ENCODE measurements at places on chromosomes 5 and 9.

DNA sequence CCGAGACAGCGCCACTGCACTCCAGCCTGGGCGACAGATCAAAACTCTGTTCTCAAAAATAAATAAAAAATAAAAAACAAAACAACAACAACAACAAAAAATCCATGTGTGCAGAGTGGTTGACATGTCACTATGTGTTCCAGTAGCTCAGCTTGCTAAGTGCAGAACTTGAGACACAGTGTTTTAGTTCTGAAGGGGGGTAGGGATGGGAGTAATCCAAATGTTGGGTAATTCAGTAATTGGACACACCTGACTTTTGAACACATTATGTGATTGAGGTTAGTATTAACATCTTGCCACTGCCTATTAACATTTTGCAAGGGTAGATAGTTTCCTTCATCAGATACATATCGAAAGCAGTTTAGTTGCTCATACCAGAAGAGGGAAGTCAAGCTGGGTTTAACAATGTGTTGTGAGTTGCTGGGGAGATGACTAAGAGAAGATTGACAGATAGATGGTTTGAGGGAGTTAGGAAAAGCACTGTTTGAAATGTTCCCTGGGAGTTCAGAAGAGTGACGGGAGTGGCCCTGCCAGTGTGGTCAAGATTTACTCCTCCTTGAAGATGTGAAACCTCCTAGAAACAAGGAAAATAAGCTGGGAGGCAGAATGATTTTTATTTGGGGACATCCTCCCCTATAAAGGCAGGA lies 928 bp downstream of the HACD4 start:
- no peak for DNase-seq

DNA sequence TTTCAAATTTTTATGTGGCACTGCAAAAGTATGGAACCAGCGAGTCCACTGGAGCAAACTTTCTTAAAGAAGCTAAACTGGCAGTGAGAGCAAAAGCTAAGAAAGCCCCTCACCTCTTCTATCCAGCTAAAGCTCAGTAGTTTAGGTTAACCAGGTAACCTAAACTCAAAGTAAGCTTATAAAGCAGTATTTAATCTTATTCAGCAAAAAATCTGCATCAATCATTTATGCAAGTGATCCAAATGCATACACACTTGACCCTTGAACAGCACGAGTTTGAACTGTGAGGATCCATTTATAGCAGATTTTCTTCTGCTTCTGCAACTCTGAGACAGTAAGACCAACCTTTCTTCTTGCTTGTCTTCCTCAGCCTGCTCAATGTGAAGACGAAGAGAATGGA lies 363.8 kb upstream of the CDH18 start:
- DNase-seq, result no peak

DNA sequence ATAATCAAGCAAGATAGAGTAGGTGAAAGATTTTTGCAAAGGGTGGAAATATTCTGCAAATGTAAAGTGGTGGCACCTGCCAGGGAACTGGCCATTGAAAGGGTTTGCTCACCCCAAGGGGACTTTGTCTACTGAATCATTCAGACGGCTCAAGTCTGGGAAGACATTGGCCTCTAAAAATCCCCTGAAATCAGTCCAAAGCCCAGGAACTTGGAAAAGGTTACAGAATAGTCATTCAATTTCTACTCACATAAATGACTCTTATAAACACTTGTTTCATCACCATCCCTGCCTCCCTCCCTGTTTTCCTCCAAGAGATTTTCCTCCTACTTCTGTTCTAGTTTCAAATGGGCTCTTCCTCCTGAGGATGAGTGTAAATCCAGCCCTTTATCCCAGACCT lies 28.5 kb downstream of the ZNF366 start:
- no peak for DNase-seq

DNA sequence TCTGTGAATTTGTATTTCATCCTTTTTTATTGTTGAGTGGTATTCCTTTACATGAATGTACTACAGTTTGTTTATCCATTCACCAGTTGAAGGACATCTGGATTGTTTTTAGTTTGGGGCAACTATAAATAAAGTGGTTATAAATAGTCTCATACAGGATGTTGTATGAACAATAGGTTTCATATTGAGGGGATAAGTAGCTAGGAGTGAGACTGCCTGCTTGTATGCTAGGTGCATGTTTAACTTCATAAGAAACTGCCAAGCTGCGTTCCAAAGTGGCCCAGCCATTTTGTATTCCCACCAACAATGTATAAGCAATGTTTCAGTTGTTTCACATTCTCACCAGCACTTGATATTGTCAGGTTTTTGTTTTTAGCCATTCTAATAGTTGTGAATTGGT lies 21.5 kb downstream of the OTULINL start:
- DNase-seq, result no peak

- DNase-seq, result no peak
Measured at GRCh38 chr5:95669985-95670384, 12.8 kb downstream of the SPATA9 start.

DNA sequence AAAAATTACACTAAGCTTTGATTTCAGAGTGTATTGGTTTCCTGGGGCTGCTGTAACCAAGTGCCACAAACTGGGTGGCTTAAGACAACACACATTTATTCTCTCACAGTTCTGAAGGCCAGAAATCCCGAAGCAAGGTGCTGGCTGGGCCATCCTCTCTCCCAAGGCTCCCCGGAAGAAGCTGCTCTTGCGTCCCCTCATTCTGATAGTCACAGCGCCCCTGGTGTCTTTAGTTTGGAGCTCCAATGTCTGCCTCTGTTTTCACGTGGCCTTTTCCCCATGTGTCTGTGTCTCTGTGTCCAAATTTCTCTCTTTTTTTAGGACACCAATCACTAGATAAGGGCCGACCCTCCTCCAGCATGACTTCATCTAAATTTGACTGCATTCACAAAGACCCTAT lies 56.7 kb downstream of the ROPN1L start:
- DNase-seq, result no peak

DNA sequence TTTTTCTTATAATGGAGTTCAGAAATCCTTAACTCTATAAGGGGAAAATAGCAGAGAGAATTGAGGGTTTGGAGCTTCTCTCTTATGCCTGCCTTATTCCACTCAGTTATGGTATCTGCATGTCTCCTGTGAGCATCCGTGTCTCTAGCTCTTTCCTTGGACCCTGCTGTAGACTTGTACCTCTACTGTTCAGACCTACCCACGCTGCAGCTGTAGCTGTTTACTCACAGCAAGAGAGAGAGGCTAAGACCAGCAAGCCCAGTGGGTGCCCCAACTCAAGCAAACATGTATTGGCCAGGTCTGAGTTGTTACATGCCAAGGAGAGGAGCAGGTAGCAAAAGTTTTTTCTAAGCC lies 7.1 kb upstream of the PCSK1 start:
- no peak for DNase-seq

DNA sequence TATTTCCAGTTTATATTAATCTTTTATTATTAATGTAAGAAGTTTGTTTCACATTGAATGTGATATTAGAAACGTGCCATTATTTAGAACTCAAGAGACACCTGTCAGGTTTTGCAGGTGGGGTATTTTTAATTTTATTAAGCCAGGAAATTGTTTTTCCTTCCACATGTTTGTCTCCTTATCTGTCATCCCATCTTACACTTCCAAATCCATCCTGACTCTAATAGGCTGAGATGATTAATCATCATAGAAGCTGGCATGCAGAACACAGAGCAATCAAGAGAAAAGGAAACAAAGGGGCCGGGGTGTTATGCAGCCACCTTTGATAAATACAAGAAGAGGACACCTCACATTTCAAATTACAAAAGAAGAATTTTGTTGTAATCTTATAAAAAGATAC lies 506.5 kb downstream of the ISL1 start:
- no peak for DNase-seq

- no peak for DNase-seq
Measured at GRCh38 chr5:93810780-93811179, 69.4 kb upstream of the POU5F2 start.

DNA sequence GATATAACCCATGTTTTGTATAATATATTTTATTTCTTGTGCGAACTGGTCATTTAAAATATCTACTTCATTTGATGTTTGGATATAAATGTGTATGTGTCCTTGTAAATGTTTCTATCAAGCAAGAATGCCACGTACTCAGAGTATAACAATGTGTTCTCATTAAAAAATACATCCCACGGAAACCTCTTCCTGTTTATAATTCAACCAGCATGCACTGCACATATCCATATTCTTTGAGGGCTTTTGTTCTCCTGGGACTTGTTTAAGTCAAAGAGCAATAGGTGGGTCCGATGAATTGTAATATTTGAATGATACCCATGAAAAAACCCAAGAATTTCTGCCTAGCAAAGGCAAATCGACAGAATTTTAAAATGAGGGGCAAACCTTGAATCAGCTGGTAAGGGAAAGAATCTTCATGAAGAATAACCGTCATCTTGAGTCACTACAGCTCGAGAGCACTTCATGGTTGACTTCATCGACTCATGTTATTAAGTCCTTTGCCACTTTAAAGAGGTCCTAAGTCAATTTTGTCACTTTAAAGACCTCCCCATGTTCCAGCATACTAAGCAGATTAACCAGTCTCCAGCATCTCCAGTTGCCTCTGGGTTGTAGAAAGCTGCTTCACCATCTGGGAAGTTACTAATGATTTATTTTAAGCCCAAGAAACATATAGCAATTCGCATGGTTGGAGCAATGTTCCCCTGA lies 80.6 kb downstream of the NPR3 start:
- DNase-seq, result no peak

DNA sequence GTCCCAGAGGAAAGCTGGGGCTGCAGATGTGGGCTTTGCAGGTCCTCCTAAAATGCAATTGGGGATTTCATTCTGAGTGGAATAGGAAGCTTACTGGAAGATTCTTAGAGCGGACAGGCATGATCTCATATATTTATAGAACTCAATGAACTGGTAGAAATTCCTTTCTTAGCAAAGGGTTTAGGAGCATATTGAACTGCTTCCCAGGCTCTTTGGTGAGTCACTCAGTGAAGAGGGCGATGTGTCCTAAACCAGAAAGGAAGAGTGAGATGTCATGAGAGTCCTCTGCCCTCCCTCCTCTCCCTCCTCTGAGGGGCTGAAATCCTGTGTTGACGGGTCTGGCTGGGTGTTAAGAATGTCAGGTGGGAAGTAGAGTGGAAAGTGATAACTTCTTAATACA lies 26.3 kb upstream of the SEMA6A start:
- DNase-seq, result no peak

DNA sequence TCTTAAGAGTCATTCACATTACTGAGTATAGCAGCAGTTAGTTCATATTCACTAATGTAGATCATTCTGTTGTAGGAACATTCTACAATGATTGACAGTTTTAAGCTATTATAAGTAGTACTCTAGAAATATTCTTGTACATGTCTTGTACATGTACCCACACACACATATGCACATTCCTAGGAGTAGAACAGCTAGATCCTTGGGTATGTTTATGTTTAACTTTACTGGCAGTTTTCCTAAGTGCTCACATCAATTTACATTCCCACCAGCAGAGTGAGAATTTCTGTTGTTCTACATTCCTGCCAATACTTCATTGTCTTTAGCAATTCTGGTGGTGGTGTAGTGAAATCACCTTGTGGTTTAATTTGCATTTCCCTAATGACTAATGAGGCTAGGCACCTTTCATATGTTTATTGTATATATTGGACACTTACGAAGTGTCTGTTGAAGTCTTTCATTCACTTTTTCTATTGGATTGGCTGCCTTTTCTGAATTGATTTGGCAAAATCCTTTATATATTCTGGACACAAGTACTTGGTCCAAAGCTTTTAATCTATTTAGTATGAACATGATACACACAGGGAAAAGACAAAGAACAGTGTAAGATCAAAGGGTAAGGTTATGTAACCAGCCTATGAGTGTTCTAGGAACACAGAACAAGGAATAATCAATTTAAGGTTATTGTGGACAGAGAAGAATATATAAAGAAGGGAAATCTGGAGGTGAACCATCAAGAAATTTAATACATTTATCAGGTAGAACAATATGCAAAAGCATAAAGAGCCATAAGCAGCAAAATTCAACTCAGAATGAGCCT lies 95.6 kb downstream of the MLLT3 start:
- no peak for DNase-seq

GRCh38 chr5:163565931-163566608 lies 60.7 kb downstream of the MAT2B start:
- no peak for DNase-seq

DNA sequence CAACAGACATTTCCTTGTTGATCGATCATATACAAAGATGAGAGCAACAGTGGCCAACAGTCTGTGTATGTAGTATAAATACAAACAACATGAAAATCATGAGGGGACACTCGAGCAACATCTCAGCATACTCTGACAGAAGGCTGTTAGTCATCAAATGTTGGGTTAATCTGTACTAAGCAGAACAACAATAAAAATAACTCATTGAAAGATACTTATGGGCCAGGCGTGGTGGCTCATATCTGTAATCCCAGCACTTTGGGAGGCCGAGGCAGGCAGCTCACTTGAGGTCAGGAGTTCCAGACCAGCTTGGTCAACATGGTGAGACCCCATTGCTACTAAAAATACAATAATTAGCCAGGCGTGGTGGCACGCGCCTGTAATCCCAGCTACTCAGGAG lies 67.3 kb downstream of the SCAI start:
- no peak for DNase-seq

GRCh38 chr9:77848897-77849296 lies 182.7 kb downstream of the GNAQ start:
- DNase-seq, result no peak

GRCh38 chr5:97412959-97413358 lies 229.9 kb upstream of the RIOK2 start:
- DNase-seq, result no peak

GRCh38 chr5:141848744-141849414 lies 29.3 kb downstream of the PCDH1 start:
- DNase-seq, result no peak

- no peak for DNase-seq
Measured at GRCh38 chr9:102225841-102226441, 487.5 kb upstream of the GRIN3A start.

GRCh38 chr9:32882705-32883104 lies 99.4 kb downstream of the TMEM215 start:
- DNase-seq, result no peak

GRCh38 chr5:2921651-2922050 lies 170.2 kb upstream of the IRX2 start:
- no peak for DNase-seq

- no peak for DNase-seq
Measured at GRCh38 chr5:158819095-158819494, 280.6 kb downstream of the EBF1 start.

GRCh38 chr9:138020795-138021182 lies 143.2 kb downstream of the CACNA1B start:
- no peak for DNase-seq

DNA sequence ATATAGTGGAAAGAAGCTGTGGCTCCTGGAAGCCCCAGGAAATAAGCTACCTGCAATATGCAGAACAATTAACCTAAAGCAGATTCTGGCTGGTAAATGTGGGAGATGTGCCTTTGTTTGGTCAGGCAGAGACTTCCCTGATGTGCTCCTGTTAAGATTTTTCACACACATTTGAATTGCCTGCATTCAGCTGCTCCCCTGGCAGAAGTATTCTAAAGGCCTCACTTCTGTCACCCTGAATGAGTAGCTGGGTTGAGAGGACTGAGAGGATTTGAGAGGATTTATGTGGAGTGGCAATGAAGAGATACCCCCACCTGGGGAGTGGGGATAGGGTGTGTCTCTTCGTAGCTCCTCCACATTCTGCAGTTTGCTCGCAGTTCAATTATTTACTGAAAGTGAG lies 130.5 kb downstream of the ST8SIA4 start:
- DNase-seq, result no peak
